ENCODE measurements at places on chromosomes 16 and 17.

- DNase-seq, result no peak
These were observed 551.9 kb upstream of the ZFHX3 start for GRCh38 chr16:73599870-73600269.

- DNase-seq, result no peak
These were observed 73.6 kb downstream of the ABCC6 start for GRCh38 chr16:16149710-16150116.

- DNase-seq, result peak; percentile 51
These were observed 15.9 kb upstream of the FBXO47 start for GRCh38 chr17:38982858-38983746.

DNA sequence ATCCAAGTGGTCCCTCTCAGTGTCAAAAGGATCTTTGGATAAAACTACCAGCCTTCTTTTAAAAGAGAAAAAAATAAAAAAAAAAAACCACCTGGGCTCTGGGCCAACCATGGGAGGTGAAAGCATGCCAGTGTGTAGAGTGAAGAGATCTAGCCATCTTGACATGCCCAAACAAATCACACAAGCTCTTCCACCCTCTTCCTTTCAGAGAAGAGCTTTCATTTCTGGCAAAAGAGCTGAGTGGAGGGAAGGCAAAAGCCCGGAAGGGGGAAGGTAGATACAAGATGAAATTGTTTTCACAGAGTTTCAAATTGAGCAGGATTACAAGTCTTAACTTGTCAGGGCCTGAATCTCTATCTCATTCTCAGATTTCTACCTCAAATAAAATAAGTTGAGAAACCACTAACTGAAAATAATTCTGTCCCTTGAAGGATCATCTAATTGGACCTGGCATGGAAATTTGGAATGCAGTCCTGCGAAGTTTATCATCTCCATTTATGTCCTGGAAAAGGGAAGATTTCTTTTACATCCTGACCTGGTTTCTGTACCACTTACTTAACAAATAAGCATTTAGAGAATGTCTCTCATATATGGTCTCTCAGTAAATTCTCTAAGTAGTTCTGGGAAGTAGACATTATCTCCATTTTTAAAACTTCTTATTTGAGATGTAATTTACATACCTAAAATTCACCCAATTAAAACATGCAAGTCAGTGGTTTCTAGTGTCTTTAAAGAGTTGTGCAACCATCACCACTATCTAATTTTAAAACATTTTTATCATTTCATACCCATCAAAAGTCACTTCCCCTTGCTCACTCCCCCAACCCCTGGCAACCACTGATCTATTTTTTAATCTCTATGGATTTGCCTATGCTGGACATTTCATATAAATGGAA lies 93.7 kb downstream of the TANGO6 start:
- DNase-seq, result no peak

- DNase-seq, result peak; percentile 74
These were observed 216.0 kb downstream of the ZNF423 start for GRCh38 chr16:49639739-49640431.

- no peak for DNase-seq
These were observed 16.8 kb downstream of the ZNF750 start for GRCh38 chr17:82823004-82823403.

DNA sequence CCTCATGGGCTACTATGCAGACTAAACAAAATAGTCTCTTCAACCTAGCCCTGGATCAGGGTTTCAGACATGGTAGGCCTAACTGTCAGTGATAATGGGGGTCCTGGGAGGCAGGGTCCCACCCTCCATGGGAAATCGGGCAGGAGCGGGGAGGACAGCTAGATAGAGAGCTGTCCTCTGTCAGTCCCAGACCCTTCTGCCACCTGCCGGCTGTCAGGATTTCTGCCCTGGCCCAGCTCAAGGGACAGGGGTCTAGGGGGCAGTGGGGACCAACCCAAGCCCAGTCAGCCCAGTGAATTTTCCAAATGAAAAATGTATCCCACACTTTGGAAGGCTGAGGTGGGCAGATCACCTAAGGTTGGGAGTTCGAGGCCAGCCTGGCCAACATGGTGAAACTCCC lies 5.3 kb downstream of the CA7 start:
- no peak for DNase-seq

GRCh38 chr17:61487989-61488595 lies 35.9 kb downstream of the TBX4 start:
- DNase-seq, result no peak

DNA sequence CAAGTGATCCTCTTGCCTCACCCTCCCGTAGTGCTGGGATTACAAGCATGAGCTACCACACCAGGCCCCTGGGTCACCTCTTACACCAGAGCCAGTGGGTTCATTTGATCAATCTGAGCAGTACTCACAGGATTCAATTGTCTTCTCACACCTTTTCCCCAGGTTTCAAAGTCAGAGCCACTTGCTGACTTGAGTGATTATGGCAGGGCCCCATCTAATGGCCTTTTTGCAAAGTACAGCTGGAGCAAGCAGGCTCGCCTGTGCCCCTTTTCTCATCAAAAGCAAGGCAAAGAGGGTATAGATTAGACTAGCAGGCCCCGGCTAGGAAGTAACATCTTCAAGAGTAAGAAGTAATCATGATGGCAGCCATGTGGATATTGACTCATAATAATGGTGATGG lies 114.8 kb upstream of the NOL11 start:
- DNase-seq, result no peak

- no peak for DNase-seq
These were observed 11.5 kb upstream of the WIPI1 start for GRCh38 chr17:68468788-68469187.

GRCh38 chr16:86298758-86299134 lies 211.6 kb upstream of the FOXF1 start:
- no peak for DNase-seq

GRCh38 chr17:58172369-58173071 lies 5.7 kb downstream of the OR4D2 start:
- no peak for DNase-seq

DNA sequence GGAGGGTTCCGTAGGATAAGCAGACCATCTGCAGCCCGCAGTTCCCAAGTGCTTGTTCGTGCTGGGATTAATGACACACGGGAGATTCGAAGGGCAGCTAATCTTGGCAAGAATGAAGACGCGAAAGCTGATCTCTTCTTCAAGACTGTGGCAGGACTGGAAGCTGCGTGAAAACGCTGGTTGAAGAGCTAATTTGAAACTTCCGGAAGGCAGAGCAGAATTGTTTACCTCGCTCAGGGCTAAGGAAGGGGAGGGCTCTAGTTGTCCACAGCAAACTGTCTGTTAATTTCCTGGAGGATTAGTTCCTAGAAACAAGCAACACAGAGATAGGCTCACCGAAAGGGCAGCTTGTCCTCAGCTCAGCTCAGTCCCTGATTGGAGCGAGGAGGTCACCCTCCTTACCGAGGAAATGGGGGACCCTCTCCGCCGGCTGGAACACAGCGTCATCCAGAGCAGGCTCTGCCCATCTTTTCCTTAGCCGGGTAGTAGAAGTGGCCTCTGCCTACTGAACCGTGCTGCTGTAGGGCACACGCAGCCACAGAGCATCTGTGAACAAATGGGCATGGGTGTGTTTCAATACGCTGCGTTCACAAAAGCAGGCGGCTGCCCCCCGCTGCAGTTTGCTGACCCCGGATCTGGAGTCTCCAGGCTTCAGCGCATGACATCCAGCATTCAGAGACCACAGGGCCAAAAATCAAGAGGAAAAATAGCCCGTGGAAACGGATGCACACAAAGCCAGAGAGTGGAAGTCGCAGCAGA lies 16.7 kb upstream of the BAIAP2 start:
- DNase-seq, result no peak

DNA sequence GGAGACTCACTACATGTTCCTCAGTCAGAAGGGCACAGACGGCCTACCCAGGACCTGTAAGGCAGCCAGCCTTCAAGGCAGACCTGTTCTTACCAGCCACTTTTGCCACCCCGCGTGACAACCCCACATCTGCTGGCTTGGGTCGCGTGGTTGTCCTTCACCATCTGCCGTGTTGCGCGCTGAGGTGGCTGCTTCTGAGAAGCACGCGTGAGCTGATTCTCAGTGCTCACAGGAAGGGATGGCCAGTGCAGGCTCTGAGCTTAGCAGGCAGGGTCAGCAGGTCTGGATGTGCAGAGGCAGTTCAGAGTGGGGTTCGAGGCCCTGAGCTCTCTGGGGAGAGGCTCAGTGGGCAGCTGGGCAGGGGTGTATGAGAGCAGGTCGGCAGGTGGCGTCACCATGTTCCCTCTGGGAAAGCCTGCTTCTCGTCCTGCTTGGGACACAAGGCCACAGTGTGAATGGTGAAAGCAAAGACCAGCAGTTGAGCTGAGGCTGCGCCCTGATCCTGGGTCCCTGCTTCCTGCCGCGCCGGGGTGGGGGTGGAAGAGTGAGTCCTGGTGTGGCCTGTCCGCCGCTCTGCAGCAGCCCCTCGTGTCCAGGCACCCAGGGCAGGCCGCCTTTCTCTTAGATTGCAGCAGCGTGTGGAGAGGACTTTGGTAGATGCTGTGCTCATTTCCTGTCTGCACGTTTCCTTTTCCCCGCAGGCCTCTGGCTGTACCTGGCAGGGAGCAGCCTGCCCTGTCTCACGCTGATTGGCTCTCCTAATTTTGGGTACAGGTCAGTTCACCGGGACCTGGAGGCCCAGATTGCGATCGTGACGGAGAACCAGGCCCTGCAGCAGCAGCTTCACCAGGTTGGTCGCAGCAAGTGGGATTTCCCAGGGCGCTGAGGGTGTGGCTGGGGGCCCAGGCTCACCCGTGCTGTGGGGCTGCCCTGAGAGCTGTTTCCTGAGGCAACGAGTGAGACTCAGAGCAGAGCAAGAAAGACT lies 36.0 kb downstream of the PGS1 start:
- no peak for DNase-seq

GRCh38 chr16:84508502-84508901 lies 4.0 kb upstream of the MEAK7 start:
- DNase-seq, result no peak

DNA sequence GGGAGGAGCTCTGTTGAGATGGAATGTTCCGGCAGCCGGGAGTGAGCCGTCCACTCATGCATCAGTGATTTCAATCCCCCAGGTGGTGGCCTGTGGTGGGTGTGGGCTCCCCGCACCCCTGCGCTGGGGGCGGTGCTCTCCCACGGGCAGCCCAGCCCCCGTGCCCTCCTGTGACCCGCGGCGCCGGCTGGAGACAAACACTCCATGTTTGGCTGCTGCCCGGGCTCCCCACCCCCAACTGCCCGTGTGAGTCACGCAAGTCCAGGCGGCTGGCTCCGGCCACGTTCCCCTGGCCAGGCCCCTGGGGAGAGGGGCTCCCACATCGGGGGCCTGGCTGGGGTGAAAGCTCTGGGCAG lies 29.4 kb downstream of the CACNA1H start:
- DNase-seq, result no peak

DNA sequence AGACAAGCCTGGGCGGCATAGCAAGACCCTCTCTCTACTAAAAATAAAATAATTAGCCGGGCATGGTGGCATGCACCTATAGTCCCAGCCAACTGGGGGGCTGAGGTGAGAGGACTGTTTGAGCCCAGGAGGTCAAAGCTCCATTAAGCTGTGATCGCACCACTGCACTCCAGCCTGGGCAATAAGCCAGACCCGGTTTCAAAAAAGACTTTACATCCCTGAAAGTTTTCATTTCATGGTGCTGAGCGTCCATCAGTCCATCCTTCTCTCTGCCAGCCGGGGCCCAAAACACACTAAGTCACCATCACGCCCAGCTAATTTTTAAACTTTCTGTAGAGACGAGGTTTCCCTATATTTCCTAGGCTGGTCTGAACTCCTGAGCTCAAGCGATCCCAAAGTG lies 10.6 kb downstream of the RAB40B start:
- no peak for DNase-seq

DNA sequence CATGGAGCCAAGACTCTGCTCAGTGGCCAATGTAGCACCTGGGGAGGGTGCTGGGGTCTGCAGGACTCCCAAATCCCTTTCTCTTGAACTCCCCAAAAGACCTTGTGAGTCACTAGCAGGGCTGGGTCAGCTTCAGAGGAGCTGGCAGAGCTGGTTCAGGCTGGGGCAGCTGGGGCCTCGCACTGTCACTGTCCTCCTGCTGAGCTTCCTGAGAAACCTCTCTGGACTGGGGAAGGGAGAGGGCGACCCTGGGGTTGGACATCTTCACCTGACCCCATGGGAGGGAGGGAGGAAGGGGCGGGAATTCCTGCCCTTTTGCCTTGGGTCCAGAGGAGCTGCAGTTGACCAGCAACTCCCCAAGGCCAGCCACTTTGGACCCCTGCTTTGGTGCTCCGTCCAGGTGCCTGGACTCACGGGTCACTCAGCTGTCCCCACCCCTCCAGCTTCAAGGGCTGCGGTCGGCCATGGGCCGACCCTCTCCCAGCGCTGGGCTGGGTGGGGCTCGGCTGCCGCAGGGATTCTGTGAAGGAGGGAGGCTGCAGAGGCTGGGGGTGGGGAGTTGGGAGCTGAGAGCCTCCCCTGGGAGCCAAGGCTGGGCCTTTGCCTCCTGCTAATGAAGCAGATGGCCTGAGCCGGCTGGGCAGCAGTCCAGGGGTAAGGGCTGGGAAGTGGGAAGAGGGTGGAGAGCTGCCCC lies 9.2 kb downstream of the FMNL1 start:
- no peak for DNase-seq

- no peak for DNase-seq
These were observed 252.4 kb downstream of the IRF8 start for GRCh38 chr16:86151239-86151851.

DNA sequence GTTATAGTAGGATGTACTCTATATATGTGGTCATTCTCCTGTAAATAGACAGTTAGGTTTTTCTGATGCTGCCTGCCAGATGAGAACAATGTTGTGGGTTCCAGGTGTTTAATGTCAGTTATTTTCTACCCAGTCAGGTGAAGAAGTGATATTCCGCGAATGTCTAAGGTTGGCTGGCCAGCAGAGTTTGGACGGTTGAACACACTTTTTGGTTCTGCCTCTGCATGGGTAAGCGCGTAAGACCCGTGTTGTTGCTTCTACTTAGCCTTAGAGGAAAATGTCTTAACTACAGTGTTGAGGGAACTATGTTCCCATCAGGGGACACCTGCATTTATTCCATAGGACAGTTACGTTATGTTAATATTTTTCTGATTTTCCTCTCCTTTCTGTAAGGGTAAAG lies 162.6 kb downstream of the MAP2K6 start:
- DNase-seq, result no peak

- no peak for DNase-seq
These were observed 844 bp downstream of the TAOK2 start for GRCh38 chr16:29974291-29975133.

Measured in AG09319 (cell line).